Endodermal cell (in vitro differentiated cells): ENCODE measurements at places on chromosomes 4 and X. TPM values are rescaled to one million over a fixed set of nuclear protein-coding genes. Genes with fewer than 3 reads are reported as not detected.

DNA sequence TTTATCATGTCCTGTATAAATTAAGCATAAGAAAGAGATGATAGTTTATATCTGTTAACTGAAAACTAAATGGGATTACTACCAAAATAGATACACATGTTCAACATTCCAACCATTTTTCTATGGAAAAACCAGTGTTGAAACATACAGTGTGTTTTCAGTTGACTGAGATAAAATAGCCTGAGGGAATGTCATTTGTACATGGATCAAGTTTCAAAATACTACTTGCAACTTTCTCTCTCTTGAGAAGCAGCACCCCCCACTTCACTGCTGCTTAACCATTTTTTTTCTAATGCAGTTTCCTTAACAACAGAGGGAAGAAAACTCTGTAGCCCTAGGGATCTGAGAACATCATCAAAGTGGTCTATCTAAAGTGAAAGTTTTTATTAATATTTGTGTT is 70.8 kb downstream of the NPNT start:
- H3K27ac ChIP-seq, result no peak overlapping the region
- peaks cover 11% of the 10 kb centered on the region for H3K4me1 ChIP-seq
- H3K27me3 ChIP-seq, result no peaks in the 10 kb centered on the region
- no peak for DNase-seq

Gene SUPT20HL1
- total RNA-seq, result not detected in 3 replicates

Gene ANK2
- 54.4 to 72.6 TPM (median 70.0 TPM) in 3 replicates for total RNA-seq

Gene TLR2
- total RNA-seq, result 0.89 to 1.4 TPM (median 1.3 TPM) in 3 replicates
